ENCODE measurements at places on chromosomes 1 and 21.

GRCh38 chr1:217891966-217892365, 260.8 kb downstream of the SPATA17 start:
- no peak for DNase-seq

DNA sequence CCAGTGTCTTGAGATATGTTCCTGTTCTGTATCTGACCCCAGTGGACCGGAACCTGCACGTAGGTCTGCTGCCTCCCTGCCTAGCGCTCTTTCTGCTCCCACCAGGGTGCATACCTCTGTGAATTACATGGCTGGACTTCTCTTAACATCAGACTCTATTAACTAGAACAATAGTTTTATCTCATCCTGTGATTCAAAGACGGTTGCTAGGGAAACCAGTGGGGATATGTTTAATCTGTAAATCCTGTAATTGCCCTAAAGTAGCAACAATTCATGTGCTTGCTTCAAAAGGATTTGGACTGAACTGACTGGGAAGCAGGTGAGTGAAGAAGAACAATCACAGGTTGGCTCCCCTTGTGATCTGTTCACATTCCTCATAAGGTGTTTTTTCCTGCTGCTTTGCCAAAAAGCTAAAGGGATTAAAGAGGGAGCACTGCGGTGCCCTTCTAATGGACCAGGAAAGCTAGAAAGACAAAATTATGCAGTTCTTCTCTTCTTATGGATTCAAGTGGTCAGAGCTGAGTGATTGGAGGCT, 52.7 kb upstream of the DIRAS3 start:
- no peak for DNase-seq

- DNase-seq: no peak
These were observed 17.5 kb downstream of the TRABD2B start for GRCh38 chr1:47979724-47980123.

- no peak for DNase-seq
These were observed 123.2 kb upstream of the HMCN1 start for GRCh38 chr1:185610954-185611353.

GRCh38 chr21:39071623-39072214, 111.5 kb downstream of the PSMG1 start:
- DNase-seq: no peak

- DNase-seq: no peak
These were observed 24.1 kb upstream of the ZSWIM5 start for GRCh38 chr1:45230537-45230936.

DNA sequence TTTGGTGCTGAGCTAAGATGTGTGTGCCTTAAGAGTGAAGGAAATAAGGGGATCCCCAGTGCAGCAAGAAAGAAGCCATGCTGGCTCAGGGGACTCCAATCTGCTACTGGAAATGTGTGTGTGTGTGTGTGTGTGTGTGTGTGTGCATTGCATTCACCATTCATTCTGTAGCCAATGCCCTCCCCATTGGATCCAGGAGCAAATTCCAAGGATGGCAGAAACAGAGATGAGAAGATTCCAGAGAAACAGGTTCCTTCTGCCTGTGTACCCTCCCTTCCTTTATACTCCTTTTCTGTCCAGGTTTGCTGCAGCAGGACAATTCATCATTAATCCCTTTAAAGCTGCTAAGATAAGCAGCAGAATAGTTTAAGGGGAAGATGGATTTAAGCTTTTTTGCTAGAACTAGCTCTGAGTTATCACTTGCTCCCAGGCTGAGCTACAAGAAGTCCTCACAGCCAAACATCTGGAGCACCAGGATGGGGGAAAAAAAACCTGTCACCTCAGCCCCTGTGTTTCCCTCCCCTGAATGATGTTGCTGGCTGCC, 3.2 kb downstream of the SLC6A17 start:
- DNase-seq: no peak

GRCh38 chr21:24076179-24076578, 1531.1 kb downstream of the MRPL39 start:
- DNase-seq: no peak

DNA sequence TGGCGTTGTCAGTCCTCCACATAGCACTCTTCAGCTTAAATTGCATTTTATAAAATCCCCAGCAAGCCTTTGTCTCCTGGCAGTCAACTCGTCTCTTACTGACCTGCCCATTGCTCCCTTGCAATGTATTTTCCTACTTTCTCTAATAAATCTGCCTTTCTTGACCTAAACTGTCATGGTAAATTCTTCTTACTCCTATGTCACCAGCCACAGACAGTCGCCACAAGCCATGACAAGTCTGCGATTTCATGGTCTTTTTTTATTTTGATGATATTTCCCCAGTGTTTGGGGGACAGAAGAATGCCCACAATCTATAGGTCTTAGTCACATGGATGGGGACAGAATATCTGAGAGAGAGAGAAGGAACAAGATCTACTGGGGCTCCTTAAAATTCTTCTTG, 8.4 kb downstream of the IFNAR2 start:
- DNase-seq: no peak

- DNase-seq: no peak
These were observed 290.3 kb downstream of the PDE4B start for GRCh38 chr1:66083003-66083402.

- DNase-seq: no peak
These were observed 50.2 kb upstream of the CSF3R start for GRCh38 chr1:36532810-36533401.

DNA sequence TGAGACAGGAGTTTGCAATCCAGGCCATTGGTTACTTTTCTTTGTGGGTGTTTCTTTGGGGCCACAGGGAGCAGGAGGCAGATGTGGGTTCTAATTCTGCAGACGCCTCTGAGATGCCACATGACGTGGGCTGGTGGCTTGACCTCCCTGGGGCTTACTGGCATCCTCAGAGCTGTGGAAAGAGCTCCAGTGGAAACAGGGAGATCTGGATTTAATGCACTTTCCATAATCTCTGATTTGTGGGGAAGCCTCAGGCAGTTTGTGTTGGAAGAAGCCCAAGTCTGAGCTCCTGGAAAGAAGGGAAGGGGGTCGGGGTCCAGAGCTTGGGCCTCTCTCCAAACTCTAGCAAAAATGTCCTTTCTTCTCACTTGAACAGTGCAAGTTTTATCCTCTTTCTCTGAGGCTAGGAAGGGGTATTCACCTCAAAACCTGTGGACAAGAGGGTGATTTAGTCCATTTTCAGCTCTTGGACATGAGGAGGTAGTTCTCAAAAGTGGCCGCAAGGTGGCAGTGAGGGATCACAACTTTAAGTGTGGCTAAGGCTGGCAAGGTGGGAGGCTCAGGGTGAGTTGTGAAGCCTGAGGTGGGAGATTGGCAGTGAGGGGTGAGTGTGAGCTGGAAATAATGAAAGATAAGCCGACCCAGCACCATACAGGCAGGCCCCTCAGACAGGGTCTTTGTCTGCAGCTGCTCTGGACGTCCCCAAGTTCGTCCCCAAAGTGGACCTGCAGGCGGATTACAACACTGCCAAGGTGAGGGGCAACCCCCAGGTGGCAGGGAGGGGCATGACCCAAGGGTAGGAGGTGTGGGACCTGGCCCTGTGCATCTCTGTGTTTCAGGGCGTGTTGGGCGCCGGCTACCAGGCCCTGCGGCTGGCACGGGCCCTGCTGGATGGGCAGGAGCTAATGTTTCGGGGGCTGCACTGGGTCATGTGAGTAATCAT, 9.2 kb downstream of the IKBKE start:
- DNase-seq: no peak

DNA sequence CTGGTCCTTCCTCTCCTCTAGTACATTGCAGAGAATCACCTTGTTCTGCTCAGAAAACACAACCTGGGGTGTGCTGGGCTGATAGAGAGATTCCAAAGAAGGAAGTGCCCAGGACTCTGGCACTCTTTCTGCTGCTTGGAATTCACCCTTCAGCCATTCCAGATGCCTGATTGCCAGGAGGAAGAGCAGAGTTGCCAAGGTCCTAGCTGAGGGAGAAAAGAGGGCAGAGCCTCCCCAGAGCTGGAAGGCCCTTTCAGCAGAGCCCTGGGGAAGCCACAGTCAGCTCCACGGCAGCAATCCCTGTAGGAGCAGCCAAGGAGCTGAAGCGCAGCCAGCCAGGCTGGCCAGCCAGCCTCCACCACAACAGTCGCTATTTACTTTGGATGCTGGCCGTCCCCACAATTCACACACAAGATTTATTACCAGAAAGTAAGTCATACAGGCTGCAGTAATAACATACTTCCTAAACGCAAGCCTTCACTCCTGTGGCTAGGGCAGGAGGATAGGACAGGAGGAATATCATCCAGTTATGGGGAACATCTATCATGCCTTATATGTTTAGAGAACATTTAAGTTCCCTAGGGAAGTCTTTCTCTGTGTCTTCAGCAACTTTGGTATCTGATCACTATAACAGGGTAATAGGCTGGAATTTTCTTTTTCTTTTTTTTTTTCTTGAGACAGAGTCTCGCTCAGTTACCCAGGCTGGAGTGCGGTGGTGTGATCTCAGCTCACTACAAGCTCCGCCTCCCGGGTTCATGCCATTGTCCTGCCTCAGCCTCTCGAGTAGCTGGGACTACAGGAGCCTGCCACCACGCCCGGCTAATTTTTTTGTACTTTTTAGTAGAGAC, 36.6 kb upstream of the SLC44A3 start:
- no peak for DNase-seq

- no peak for DNase-seq
These were observed 1009.3 kb upstream of the PRMT6 start for GRCh38 chr1:106047210-106047609.

GRCh38 chr1:227559926-227560325, 3.4 kb upstream of the ZNF678 start:
- no peak for DNase-seq

DNA sequence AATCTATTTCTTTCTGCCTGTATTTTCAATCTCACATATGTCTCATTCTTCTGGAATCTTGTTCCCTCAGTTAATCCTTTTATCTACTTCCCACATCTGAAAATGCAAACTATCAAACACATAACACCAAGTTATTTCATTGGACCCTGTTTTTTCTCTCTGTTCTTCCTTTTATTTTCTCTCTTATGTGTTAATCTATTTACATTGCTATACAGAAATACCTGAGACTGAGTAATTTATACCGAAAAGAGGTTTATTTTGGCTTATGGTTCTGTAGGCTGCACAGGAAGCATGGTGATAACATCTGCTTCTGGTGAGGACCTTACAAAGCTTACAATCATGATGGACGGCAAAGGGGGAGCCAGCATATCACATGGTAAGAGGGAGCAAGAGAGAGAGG, 247.6 kb downstream of the TGFB2 start:
- no peak for DNase-seq

GRCh38 chr1:201902198-201902597, 13.5 kb downstream of the SHISA4 start:
- no peak for DNase-seq

DNA sequence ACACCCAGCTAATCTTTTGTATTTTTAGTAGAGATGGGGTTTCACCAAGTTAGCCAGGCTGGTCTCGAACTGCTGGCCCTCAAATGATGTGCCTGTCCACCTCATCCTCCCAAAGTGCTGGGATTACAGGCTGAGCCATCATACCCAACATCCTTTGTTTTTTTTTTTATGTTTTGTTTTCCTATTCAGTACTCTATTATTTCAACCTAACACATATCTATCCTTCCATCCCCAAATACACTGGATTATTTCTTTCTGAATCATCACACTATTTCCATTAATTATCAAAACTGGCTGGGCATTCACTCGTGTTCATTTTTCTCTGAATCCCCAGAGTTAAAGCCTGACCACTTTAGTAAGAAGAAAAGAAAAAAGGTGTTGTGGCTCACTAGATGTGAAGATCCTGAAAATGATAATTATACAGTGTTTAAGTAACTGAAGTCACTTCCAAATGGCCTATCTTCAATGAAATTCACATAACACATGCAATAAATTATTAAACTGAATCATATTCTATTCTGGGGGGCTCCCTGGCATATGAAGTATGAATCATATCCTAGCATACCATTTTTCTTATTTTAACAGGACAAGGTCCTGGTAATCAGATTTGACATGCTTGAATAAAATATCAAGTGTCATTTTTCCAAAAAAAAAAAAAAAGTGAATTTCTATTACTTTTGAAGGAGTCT, 1754.2 kb downstream of the BRINP3 start:
- no peak for DNase-seq

DNA sequence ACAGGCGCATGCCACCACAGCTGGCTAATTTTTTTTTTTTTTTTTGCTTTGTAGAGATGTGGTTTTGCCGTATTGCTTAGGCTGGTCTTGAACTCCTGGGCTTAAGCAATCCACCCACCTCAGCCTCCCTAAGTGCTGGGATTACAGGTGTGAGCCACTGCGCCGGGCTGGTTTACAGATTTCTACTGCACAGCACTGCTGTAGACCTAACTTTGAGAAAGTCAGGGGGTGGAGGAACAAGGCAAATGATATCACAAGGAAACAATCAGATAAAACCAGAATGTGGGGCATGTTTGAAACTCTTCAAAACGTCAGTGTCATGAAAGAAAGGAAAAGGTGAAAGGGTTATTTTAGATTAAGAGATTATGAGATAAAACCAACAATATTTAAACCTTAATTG, 45.3 kb downstream of the URB2 start:
- no peak for DNase-seq

DNA sequence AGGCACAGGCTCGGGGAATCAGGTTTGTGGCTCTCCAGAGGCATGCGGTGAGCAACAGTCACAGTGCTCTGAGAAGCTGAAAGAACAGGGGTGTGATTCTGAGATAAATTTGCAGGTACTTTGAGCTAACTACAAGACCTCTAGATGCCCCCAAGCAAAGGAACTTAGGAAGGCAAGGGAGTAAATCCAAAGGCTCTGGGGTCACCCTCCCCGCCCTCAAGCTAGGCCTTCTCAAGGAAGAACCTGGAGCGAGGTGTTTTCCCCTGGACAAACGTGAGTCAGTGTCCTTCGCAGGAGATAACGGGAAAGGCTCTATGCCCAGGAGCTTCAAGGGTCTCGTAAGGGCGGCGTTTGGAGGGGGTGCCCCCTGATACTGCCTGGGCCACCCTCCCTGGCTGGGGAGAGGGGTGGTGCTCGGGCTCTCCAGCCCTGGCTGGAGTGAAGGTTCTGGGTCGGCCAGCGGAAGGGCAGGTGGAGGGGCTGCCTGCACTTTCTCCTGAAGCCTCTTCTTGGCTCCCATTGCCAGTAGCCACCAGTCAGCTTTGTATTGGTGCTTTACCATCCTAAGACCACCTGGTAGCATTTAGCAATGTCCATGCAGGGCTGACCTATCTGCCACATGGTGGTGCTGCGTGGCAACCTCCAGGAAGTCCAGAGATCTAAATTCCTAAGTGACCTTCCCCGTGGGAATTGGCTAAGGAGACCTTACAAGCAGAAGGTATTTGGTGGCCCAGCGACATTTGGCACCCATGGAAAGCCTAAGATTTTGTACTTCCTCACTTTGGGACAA, 44.0 kb downstream of the GPR161 start:
- no peak for DNase-seq

DNA sequence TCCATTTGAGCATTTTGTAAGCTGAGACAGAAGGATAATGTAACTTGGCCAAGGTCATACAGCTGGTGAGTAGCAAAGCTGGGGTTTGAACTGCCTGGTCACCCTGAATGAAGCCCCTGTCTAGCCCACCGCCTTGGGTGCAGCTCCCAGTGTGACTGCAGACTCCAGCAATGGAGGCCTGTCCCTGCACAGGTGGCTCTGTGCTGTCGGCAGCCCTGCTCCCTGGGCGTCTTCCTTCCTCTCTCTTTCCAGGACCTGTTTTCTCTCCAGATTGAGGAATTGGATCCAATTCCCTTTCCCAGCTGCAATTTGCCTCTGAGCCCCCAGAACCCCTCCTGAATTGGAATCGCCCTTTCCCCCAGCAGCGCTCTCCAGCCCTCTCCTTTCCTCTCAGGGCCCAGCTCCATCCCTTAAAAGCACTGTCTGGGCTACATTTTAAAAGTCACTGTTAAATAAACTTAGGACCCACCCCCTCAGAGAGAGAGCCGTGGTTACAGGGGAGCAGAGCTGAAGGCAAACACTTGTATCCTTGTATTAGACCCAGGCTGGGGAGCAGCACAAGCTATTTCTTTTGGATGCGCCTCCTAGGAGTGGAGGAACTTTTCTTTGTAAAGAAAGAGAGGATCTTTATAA, 161.4 kb upstream of the LMO4 start:
- no peak for DNase-seq

GRCh38 chr1:48619539-48619938, 147.5 kb upstream of the SPATA6 start:
- no peak for DNase-seq

Measured in esophagus squamous epithelium (tissue), 5 donors.